Activated CD4-positive, alpha-beta T cell treated with anti-CD3 and anti-CD28 coated beads for 24 hours (primary cell): ENCODE measurements at places on chromosomes 5 and 9.

DNA sequence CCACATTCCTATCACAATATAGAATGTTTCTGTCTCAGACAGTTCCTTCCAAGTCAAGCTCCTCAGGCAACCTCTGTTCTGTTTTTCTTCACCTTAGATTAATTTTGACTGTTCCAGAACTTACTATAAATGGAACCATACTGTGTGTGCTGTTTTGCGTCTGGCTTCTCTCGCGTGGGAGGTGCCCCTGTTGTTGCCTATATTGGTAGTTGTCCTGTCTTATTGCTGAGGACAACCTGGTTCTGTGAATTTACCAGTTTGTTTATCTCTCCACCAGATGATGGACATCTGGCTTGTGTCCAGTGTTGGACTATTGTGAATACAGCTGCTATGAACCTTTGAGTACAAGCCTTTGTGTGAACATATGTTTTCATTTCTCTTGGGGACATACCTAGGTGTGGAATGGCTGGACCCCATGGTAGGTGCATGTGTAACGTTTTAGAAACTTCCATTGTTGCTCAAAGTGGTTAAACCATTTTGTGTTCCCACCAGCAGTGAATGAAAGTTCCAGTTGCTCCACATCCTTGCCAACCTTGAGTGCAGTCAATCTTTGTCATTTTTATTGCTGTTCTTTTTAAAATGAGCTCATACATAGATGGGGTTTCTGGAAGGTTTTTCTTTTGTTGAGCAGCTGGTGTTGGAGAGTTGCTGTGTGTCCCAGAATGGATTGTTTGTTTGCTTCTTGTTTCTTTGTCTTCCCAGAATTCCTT lies 18.1 kb downstream of the HMCN2 start:
- no peak for DNase-seq

GRCh38 chr5:141692533-141692888 lies 10.5 kb upstream of the ARAP3 start:
- no peak for DNase-seq

GRCh38 chr9:118635416-118635815 lies 733.8 kb downstream of the BRINP1 start:
- no peak for DNase-seq

DNA sequence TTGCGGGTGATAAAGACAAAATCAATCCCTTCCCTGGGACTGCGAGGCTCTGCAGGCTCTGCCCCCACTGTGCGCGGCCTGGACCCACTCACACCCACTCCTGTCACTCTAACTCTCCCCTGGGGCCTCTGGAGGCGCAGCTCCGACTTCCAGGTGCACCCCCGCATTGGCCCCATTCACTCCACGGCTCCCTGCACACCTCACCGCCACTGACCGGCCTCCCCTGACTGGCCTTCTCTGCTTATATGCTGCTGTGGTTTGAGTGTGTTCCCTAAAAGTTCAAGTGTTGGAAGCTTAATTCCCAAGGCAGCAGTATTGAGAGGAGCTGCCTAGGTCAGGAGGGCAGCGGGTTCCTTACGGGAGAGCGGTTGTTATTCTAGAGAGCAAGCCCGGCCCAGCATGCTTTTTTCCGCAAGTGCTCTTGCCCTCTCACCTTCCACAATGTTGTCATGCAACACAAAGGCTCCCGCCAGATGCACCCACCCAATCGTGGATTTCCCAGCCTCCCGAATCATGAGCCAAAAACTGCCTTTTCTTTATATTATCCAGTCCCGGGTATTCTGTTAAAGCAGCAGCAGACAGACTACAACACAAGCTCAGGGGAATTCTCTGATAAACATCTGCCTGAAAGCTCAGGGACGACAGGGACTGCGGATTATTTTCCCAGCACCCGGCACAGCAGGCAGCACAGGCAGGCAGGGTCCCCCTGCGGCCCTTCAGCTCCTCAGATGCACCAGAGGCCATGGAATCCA lies 73.5 kb upstream of the LRRTM2 start:
- no peak for DNase-seq

DNA sequence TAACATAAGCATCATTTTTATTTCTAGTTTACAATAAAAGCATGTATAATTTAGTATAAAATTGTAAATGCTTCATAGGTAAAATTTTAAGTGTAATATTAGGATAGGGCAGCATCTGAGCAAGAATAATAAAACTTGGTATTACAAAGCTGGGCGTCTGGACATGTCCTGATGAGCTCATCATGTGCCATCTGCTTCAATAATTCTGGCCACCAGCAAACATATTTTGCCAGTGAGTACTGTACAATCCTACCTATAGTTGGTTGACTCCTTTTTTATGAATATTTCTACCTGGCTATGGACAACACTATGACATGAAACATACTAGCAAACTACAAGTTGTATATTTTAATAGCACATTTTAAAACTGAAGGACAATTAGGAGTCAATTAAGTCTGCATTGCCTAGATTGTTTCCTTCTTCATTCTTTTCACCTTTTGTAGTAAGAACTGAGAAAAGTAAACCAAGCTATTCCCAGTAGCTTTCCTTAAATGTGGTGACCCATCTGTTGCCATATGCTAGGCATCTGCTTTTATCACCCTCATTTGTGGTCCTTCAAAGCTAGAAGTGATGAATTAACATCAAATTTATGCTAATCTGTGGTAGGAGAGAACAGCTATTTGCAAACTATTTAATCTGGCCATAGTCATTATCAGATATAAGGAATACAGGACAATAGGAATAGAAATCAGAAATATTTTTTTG lies 23.4 kb downstream of the LURAP1L start:
- DNase-seq: no peak

- DNase-seq: no peak
These were observed 1.6 kb downstream of the ANXA6 start for GRCh38 chr5:151155775-151156506.

- DNase-seq: no peak
These were observed 339.5 kb upstream of the ZNF608 start for GRCh38 chr5:125085797-125086505.

GRCh38 chr9:100425758-100426157 lies 1.2 kb upstream of the MSANTD3 start:
- no peak for DNase-seq

- no peak for DNase-seq
These were observed 27.3 kb upstream of the ZSWIM6 start for GRCh38 chr5:61304590-61305381.

GRCh38 chr5:7680260-7680659 lies 170.7 kb downstream of the CFAP90 start:
- DNase-seq: no peak

- DNase-seq: no peak
These were observed 4.6 kb downstream of the BARHL1 start for GRCh38 chr9:132586830-132587591.

DNA sequence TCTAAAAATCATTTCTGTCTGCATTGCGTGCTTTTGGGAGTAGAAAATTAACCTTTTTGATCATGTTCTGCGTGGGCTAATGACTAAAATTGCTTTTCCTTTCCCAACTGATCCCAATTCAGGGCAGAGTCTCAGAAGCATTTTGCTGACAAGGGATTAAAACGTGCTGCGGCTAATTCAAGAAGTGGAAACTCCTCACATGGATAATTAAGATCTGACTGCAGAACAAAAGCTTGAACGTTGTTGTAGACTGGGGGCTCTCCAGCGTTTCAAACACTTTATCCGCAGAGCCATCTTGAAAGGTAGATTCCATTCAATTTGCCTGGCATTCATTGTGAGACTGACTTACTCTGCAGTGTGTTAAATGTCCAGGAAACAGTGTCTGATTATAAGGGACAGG lies 485.3 kb upstream of the DMAC1 start:
- DNase-seq: no peak

DNA sequence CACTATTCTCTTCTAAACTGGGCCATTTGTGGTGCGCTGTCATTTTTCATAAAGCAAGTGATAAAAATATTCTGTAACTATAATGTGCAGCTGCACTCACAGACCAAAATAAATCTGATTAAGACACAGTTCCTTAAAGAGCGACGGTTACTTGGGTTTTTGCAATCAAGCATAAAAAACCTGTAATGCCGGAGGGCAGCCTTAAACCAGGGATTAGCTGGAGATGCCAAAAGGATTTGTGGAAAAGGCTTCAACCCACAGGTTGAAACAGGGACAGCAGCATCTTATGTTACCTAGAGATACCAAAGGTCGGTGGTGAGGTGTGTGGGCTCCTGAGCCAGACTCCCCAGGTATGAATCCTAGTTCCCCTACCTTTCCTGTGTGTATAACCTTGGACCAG lies 49.3 kb downstream of the CTNND2 start:
- no peak for DNase-seq

GRCh38 chr9:131736431-131736830 lies 3.4 kb downstream of the RAPGEF1 start:
- no peak for DNase-seq

GRCh38 chr9:138020120-138020794 lies 142.7 kb downstream of the CACNA1B start:
- no peak for DNase-seq

DNA sequence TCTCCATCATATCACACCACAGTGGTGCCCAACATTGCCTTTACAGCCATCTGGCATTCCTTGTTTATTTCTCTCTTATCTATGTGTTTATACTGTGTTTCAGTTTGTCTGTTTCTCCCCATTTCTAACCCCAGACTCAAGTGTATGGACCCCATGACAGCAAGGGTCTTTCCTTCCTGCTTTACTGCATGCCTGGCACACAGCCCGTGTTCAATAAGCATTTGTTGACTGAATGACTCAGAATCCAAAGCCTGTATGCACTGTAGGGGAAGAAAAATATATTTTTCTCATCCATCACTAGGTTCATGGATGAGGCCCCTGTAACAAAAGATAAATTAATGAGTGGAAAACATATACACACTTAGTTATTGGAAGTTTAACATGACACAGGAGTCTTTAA lies 190.8 kb upstream of the SEMA6A start:
- DNase-seq: no peak

DNA sequence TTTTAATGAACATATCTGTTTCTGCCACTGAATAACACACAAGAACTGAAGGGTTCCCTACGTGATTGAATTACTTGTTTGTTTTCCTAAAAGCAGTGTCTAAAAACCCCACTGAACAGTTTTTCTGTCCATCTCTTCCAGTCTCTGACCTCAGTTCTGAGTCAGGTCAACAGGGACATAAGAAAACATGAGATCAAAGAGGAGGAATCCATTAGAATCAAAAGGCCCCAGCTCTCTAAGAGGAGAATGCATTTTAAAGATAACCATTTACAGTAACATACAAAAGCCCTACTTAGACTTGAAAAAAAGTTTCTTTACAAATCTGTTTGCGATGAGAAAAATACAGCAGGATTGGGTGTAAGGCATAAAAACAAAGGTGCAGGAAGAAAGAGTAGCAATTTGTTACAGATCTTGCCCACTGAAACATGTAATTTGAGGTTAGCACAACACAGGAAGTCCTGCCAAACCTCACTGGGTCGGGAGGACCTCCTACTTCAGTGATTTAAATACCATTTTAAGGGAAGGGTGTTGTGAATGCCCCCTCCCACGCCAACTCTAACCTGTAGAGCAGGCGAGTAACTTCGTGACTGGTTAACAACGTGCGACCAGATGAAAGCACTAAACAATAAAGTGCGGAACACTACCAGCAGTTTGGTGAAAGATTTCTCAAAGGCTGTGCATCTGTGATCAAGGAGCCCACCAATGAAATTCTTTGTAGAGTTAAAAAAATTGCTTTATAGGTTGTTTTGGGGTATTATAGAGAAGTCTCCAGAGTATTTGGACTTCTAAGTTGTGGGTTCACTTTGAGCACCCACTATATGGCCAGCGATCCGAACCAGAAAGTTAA lies 1.3 kb downstream of the QSOX2 start:
- DNase-seq: peak; percentile 52
